ENCODE measurements at places on chromosomes 6 and 20. TPM values are rescaled to one million over a fixed set of nuclear protein-coding genes. Genes with fewer than 3 reads are reported as not detected.

GRCh38 chr20:49273696-49274277 is 4.1 kb downstream of the ZNFX1 start:
- no peak for DNase-seq

Gene DOK5
- 4.0 TPM for total RNA-seq

- peak; percentile 75 for DNase-seq
Observed at GRCh38 chr20:19758133-19758500, at the start of gene RIN2. RIN2 (plus strand) TSS chr20:19758258; CDS start chr20:19889602, 131,344 bp downstream.

Gene L3MBTL1
- total RNA-seq, result not detected

- DNase-seq, result no peak
Observed at GRCh38 chr6:29631209-29631810, 1.7 kb downstream of the GABBR1 start.

Gene TBC1D7
- 22.9 TPM for total RNA-seq

Gene GINS1
- 49.5 TPM for total RNA-seq

Gene TNFRSF6B
- not detected for total RNA-seq

Data from SJSA1 (cell line).